ENCODE measurements at places on chromosomes 5 and 9. TPM values are rescaled to one million over a fixed set of nuclear protein-coding genes. Genes with fewer than 3 reads are reported as not detected.

DNA sequence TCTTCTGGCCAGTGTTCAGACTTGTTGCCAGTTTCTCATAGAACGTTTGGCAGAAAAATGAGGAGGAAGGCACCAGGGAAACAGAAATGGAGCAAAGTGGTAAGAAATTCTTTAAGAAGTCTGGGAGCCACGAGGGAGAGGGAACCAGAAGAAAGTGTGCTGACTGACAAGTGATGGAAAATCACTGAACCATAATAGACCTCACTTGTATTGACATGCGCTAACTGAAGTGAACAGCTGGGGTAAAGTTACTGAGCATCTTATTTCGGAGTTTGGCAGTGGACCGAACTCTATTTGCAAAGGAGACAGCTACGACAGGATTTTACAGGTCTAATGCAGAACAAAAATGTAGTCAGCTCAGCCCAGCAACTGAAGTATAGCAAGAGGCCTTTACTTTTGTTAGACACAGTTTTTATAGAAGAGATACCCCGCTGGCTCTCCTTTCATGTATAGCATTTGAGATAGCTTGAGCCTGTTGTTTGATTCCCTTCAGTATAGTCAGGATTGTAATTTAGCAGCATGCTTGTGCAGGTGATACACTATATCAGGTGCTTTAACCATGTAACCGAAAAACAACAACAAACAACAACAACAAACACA, 53.6 kb downstream of the HMHB1 start:
- no peaks in the 10 kb centered on the region for H3K36me3 ChIP-seq
- H3K27ac ChIP-seq, result no peak overlapping the region
- H3K4me3 ChIP-seq, result no peak overlapping the region
- H3K4me1 ChIP-seq, result no peaks in the 10 kb centered on the region
- no peak for DNase-seq

DNA sequence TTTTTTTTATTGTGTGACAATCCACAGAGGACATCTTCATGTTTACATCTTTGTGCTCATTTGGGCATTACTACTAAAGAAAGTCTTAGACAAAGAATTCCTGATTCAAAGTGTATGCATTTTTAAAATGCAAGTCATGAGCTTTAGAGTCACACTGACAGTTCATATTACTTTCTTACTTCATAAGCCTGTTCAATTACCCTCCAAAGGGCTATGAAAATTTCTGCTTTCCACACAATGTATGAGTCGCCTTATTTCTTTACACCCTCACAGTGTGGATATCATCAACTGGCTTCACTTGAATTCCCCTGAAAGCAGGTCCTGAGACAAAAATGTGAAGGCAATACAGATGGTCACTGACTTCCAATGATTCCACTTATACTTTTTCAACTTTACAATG, 280.4 kb upstream of the PTGER4 start:
- DNase-seq, result no peak
- no peak overlapping the region for H3K27ac ChIP-seq
- H3K36me3 ChIP-seq, result peaks cover 8% of the 10 kb centered on the region
- H3K4me3 ChIP-seq, result no peak overlapping the region

DNA sequence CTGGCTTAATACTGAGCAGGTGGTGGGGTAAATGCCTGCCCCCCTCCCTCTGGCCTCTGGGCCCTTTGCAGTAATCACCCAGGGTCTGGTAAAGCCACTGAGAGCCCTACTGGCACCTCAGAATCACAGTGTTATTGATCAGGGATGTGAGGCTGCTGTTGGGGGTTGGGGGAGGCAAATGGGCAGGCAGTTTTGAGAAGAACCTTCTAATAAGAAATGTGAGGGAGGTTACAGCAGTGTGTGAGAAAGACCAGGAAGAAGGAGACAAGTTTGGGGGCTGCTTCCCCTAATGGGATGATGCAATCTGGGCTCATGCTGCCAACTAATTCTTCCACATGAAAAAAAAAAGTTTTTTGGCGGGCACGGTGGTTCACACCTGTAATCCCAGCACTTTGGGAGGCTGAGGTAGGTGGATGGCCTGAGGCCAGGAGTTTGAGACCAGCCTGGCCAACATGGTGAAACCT, 3.1 kb upstream of the B4GALT7 start:
- no peak for DNase-seq
- peaks cover 52% of the 10 kb centered on the region for H3K36me3 ChIP-seq
- no peak overlapping the region for H3K4me3 ChIP-seq

GRCh38 chr9:128412120-128412790, 8.4 kb upstream of the CERCAM start:
- no peak overlapping the region for H3K4me3 ChIP-seq
- no peaks in the 10 kb centered on the region for H3K36me3 ChIP-seq
- H3K4me1 ChIP-seq, result peaks cover 8% of the 10 kb centered on the region

GRCh38 chr9:131271506-131271931, 4.8 kb downstream of the FAM78A start:
- peaks cover 71% of the 10 kb centered on the region for H3K36me3 ChIP-seq
- peak overlapping the region; percentile 97 for H3K27ac ChIP-seq
- no peak for DNase-seq
- H3K4me1 ChIP-seq, result peaks cover 48% of the 10 kb centered on the region
- peak overlapping the region; percentile 100 for H3K4me3 ChIP-seq

DNA sequence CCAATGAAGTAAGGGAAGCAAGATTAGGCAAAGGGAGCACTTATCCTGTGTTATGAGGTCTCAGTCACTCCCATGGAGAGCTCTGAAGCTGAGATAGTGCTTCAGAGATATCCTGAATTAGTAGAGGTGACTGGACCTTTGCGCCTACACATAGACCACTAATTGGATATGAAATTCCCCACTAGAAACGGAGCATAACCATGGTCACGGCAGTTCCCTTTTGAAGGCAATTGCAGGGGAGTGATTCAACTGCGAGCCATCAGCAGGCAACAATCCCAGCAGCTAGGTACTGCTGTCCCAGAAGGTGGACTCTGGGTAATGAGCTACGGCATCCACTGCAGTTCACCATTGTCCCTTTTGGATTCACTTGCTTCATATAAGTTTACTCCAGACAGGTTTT, 267.7 kb upstream of the RASA1 start:
- peaks cover 26% of the 10 kb centered on the region for H3K27me3 ChIP-seq
- H3K27ac ChIP-seq, result no peak overlapping the region
- no peak for DNase-seq
- no peaks in the 10 kb centered on the region for H3K4me1 ChIP-seq
- no peak overlapping the region for H3K4me3 ChIP-seq

GRCh38 chr9:34371886-34372466, 4.7 kb downstream of the MYORG start:
- no peaks in the 10 kb centered on the region for H3K27me3 ChIP-seq
- peaks cover 4% of the 10 kb centered on the region for H3K36me3 ChIP-seq
- no peak overlapping the region for H3K4me3 ChIP-seq
- peaks cover 14% of the 10 kb centered on the region for H3K4me1 ChIP-seq

- no peaks in the 10 kb centered on the region for H3K27me3 ChIP-seq
- H3K4me3 ChIP-seq, result no peak overlapping the region
- H3K27ac ChIP-seq, result no peak overlapping the region
- DNase-seq, result no peak
Observed at GRCh38 chr9:23039402-23039801, 592.8 kb downstream of the DMRTA1 start.

DNA sequence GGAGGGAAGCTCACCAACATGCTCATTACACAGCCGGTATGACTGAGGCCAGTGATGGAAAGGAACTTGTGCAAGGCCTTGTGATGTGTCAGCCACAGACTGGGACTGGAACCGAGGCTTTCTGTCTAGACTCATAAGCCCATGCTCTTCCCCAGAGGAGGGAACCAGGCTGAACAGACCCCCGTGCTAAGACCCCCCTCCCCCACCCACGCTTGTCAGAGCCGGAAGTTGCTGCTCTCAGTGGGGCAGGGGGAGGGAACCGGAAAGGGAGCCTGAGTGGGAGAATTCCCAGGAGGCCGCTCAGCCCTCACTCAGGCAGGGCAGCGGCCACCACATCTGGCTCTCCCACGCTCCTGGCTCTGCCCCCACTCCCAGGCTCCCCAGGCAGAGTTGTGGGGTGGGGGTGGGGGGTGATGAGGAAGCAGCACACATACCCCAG, 4.1 kb upstream of the PDGFRB start:
- H3K27me3 ChIP-seq, result peaks cover 21% of the 10 kb centered on the region
- H3K27ac ChIP-seq, result no peak overlapping the region

DNA sequence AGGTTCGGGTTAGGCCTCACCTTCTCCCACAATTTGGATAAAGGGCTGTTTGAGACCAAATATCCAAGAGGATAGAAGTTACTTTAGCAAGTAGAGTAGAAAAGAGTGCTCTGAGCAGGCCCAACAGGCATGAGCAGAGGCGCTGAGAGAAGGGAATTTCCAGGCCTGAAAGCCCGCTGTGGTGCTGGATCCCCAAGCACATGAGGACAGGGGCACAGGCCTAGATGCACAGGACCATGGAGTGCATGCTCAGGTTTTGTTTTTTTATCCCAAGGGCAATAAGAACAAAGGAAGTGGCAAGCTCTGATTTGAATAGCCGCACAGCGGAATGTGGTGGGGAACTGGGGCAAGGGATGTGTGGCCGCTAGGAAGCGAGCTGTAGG, 33.3 kb downstream of the OSMR start:
- DNase-seq, result no peak
- peaks cover 7% of the 10 kb centered on the region for H3K27me3 ChIP-seq
- H3K4me1 ChIP-seq, result no peaks in the 10 kb centered on the region
- H3K27ac ChIP-seq, result no peak overlapping the region

Gene THBS4
- 0.92 TPM for total RNA-seq

Gene RELL2
- 15.9 TPM for total RNA-seq

Gene AQP7
- total RNA-seq, result not detected

Gene PLPP1
- total RNA-seq, result 49.6 TPM

Data from activated T-helper 2 cell treated with anti-CD3 and anti-CD28 coated beads, Interferon-gamma antibody, Interleukin-2, Interleukin-4, amounts not matched to agents 10 μg/mL and 5 μg/mL and 100 μg/mL, durations not matched to agents 14 hours and 24 hours and 36 hours (primary cell).